ENCODE measurements at places on chromosomes 2 and 18.

- peak; percentile 63 for DNase-seq
Measured at GRCh38 chr2:235244255-235245220, 249.3 kb upstream of the AGAP1 start.

- DNase-seq: peak; percentile 49
Measured at GRCh38 chr2:190404487-190404886, 3.7 kb upstream of the MFSD6 start.

GRCh38 chr2:72097276-72097675 lies 50.4 kb downstream of the CYP26B1 start:
- DNase-seq: no peak

DNA sequence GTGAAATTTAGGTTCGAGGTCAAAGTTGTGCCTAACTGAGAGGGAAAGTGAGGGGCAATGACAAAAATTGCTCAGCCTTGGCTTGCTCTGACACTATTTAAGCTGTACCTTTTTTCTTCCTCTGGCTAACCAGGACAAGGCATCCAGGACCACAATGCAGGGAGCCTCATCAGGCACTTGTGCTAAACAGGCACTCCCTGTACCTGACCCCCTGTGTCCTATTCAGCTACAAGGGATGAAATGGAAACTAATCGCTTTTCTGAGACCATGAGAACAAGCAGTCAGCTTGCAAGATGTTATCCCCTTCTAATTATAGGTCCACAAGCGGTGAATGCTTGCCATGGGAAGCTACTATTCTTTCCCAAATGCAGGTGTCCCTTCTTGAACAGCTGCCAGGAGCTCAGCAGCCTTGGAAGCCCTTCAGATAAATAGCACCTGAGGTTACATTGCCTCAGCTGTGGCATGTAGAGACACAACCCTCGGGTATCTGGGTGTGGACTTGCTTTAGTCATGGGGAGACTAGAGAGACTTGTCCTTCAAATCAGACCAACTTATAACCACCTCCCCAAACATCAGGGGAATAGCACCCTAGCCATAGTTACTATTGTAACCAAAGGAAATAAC lies 19.1 kb upstream of the ITGA6 start:
- DNase-seq: no peak

- peak; percentile 74 for DNase-seq
Measured at GRCh38 chr18:8719192-8719591, 13.8 kb downstream of the MTCL1 start.

DNA sequence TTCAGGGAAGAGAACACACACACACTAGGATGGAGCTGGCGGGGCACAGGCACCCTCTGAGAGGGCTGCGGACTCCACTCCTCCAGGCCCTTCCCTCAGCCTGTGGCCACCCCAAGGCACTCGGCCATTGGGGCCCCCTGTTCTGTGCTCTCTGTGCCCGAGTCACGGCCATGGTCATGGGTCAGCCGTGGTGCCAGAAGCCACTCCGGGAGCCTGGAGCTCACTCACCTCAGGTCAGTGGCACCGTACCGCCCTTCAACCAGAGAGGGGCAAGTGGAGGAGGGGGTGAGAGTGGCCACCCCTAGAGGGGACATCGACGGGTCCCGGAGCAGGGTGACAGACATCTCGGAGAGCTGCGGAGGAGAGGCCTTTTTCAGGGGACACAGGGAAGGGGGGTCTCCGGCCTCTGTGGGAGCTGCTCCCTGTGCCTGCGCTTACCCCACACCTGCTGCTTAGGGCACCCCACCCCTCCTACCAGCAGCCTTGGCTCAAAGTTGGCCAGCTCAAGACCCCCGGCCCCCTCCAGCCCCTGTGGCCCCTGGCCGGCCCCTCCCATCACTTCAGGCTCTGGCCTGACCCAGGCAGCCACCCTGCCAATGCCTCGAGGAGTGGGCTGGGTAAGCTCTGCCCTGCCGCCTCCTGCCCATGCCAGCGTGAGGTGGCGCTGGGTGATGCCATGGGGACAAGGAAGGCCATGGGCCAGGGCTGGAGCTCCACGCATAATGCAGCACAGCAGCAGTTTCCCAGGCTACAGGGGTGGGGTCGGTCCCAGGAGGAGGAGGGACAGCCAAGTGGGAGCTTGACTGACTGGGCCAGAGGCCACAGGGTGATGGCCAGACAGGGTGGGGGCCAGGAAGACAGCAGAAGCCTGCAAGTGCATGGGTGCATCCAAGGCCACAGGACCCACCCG lies 29.3 kb downstream of the AQP12A start:
- no peak for DNase-seq

DNA sequence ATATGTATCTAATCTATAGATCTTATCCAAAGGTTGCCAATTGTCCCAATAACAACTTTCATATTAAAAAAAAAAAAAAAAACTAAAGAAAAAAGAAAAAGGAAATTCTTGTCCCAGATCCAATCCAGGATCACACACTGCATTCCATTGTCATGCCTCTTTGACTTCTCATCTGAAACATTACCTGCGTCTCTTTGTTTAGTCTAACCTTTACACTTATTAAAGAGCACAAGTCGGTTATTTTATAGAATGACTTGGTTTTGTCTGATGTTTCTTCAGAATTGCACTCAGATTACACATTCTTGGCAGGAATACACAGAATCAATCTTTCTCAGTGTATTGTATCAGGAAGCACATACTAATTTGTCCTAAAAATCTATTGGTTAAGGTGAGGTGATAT lies 392.5 kb upstream of the KLHL29 start:
- DNase-seq: no peak

DNA sequence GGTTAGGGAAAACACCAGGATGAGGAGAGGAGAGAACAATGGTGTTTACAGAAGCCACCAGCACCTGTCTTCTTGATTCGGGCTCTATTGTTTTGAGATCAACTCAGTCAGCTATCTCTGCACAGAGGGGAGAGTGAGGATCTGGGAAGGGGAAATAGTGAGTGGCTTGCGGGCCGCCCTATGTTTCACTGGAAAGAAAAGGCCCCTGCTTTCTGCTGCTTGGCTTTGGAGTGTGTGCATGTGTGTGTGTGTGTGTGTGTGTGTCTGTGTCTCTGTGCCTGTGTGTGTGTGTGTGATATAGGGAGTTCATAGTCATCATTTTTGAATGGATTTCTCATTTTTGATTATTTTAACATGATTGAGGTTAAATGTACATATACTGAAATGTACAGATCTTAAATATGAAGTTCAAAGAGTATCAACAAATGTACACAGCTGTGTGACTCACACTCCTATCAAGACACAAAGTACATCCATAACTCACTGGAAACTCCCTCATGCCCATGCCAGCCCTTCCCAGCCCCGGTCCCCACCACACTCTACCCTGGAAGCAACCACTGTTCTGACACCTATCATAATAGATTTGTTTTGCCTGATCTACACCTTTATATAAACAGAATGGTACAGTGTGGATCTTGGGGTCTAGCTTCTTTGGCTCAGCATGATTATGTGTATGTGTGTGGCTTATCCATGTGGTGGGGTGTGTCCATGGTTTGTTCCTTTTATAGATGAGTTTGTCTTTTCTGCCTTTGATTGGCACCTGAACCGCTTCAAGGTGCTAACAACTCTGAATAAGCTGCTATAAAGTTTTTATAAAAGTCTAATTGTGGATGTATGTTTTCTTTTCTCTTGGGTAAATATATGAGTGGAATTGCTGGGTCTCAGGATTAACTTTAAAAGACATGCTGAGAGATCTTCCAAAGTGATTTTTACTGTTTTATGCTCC lies 258.3 kb downstream of the SETBP1 start:
- DNase-seq: no peak

- DNase-seq: no peak
Measured at GRCh38 chr2:152355409-152355831, 20.4 kb downstream of the FMNL2 start.

DNA sequence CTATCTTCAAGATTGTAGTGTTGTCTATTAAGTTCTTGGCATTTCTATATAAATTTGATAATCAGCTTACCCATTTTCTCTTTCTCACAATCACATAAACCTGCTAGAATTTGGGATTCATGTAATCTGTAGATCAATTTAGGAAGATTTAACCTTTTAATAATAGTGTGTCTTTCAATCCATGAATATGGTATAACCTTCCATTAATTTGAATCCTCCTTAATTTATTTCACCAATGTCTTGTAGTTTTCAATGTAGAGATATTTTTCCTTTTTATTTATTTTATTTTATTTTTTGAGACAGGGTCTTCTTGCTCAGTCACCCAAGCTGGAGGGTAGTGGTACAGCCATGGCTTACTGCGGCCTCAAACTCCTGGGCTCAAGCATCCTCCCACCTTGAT lies 20.2 kb downstream of the SANBR start:
- no peak for DNase-seq

DNA sequence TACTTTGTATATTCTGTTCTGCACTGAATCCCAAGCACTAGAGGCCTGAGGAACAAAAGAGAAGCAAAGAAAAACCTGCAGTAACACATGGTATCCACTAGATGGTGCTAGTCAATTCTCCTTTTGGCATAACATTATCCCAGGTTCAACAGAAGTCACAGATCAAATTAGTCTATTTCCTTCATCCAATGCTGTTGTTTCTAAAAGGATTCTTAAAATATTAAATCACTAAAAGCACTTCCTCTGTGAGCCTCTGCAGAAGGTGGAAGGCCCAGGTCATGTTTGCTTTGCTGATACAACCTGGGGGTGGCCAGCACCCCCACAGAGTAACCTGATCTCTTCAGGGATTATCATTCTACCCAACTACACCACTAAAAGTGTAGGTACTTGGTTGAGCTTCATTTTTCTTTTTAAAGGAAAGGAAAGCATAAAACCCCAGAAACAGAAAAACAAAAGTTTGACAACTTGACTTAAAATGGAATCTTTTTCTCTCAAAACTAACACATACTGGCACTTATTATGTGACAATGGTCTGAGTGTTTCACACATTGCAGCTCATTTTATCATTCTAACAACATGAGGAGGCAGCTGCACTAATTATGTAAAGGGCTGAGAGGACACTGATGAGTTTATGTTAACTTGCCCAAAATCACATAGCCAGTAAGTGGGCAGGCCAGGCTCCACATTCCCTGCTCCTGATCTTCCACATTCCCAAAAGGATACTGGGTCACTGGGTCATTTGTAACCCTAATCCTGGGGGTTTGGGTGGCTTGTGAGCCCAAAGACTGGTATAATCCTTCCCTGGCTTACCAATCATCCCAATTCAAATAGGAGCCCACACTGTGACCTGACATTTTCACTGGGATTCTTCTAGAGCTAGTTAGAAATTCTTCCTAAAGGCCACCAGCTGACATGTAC lies 66.8 kb upstream of the DNER start:
- peak; percentile 47 for DNase-seq

DNA sequence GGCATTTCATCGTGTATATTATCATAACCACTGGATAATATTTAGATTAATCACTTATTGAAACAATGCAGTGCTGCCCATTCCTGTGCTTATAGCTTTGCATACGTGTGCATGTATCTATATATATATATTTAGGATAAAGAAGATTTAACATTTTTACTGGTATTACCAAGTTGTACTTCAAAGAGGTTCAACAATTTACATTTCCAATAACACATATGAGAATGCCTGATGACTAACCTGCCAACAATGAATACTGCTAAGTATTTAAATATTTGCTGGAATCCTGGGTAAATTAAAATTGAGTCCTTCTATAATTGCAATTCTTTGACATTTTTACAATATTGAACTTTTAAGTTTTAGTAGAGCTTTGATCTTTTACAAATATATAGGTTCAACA lies 111.4 kb downstream of the SLC39A10 start:
- peak; percentile 10 for DNase-seq

GRCh38 chr2:158154596-158154995 lies 52.9 kb downstream of the UPP2 start:
- no peak for DNase-seq

DNA sequence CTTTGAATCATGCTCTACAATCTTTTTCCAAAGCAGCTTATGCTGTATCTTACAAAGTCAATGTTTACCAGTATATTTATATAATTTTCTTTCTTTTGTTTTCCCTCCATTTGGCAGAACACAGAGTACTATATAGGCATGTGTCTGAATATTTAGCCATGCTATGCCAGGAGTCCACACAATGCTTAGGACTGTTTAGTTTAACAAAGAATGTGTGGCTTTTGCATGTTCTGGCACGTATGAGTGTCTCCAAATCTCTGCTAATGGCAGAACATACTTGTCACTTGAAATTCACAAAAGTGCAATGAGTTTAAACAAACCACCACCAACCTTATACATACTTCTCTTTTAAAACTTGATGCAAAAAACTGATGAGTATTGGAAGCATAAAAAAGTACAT lies 268.0 kb downstream of the NR4A2 start:
- no peak for DNase-seq

GRCh38 chr2:215826838-215827441 lies 186.4 kb downstream of the MREG start:
- DNase-seq: peak; percentile 46

- DNase-seq: no peak
Measured at GRCh38 chr2:85554980-85555612, 6.2 kb downstream of the GGCX start.

DNA sequence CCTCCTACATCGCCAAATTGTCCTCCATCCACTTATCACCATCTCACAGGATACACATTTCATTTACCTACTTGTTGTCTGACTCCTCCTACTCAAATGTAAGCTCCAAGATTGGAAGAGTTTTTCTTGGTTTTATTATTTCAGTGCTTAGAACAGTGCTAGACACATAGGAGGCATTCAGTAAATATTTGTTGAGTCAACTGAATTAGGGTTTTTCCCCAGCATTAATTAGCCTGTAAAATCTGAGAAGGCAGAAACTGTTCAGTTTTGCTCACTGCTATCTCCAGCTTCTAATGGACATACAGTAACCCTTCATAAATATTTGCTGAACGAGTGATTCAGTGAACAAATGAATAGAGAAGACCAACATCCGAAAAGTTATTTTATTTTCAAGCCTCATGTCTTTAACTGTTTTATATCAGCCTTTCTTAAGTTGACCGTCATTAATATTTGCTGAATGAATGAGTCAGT lies 800 bp downstream of the TTC21B start:
- peak; percentile 4 for DNase-seq

GRCh38 chr2:36356990-36357846 lies 1.6 kb downstream of the CRIM1 start:
- peak; percentile 78 for DNase-seq

- no peak for DNase-seq
Measured at GRCh38 chr2:150282357-150282756, 205.1 kb downstream of the RND3 start.

Measured in astrocyte (in vitro differentiated cells and primary cell).